ENCODE measurements at places on chromosomes 3 and 15. TPM values are rescaled to one million over a fixed set of nuclear protein-coding genes. Genes with fewer than 3 reads are reported as not detected.

GUCA1C gene
- not detected for total RNA-seq

- no peak for DNase-seq
These were observed 6.4 kb downstream of the GNAI2 start for GRCh38 chr3:50242381-50242770.

GRCh38 chr3:17820704-17821103, 78.3 kb upstream of the TBC1D5 start:
- DNase-seq, result no peak

C3orf20 gene
- 0.18 TPM for total RNA-seq

OR5H15 gene
- not detected for total RNA-seq

PDZRN3 gene
- 14.1 TPM for total RNA-seq

GRCh38 chr15:90006217-90007075, 5.3 kb downstream of the ZNF710 start:
- no peak for DNase-seq

DNA sequence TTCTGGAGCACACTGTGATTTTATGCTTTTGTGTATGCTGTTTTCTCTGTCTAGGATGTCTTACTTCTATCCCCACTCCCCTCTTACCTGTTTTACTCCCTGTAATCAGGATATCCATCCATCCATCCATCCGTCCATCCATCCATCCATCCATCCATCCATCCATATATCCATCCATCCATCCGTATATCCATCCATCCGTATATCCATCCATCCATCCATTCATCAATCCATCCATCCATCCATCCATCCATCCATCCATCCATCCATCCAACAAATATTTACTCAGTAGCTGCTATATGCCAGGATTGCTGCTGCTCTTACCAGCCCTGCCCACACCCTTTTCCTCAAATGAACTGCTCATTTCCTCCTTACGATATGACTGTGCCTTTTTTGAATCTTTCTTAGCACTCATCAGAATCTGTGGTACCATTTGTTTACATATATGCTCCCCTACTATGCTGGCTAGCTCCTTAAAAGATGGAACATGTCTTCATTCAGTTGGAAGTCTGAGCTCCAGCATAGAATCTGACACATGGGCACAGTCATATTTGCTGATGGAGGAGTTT, 35.2 kb downstream of the USP13 start:
- DNase-seq, result no peak

DNA sequence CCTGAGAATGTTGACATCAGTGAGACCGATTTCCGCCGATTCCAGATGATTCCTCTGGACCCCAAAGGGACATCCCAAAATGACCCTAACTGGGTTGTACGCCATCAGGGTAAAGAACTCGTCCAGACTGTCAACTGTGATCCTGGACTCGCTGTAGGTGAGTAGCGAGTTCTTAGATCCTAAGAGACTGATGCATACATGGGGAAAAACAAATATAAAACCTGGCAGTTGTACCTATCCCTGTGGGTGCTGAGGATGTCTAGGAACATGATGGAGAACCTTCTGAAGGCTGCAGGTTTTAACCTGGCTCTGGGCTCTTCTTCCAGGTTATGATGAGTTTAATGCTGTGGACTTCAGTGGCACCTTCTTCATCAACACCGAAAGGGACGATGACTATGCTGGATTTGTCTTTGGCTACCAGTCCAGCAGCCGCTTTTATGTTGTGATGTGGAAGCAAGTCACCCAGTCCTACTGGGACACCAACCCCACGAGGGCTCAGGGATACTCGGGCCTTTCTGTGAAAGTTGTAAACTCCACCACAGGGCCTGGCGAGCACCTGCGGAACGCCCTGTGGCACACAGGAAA, 12.3 kb downstream of the THBS1 start:
- no peak for DNase-seq

DNA sequence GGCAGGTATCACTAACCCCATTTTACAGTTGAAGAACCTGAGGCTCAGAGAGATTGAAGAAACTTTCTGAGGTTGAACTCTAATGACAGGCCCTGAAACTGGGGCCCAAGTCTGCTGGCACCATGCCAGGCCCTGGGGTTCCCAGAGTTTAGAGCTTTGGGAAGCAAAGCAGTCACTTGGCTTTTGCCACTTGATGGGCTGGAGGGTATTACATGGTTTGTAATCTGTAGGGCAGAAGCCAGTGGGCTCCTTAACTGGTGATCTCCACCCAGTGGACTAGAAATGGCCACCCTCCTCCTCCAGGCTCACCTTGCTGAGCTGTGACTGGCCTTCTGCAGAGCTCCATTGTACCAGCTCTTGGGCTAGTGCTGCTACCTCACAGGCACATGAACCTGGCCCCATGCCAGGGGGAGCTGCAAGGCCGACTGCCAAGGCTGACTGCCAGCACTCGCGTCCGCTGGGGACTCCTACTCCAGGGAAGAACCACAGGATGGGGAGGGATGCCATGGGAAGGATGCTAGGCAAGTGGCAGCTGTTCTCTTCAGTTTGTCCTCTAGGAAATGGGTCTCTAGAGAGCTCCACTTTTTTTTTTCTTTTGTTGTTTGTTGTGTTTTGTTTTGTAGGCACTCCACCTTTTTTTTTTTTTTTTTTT, 104.8 kb downstream of the ETFA start:
- DNase-seq, result peak; percentile 89

DNA sequence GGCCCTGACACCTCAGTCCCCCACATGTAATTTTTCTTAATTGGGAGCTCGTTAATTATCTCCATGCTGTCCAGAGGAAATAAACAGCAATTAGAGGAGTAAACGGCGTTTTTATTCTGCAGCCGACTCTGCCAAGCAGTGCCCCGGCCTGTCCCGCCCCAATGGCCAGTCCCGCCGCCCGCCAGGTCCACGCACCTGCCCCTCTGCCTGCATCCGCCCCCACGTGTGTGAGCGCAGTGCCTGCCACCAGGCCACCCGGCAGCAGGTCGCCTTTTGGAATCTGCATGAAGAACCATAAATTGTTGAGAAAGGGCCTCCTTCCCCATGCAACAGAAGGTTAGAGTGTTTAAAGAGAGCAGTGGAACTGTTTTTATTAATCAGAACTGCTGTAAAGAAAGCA, 87.5 kb upstream of the LINGO1 start:
- no peak for DNase-seq

- DNase-seq, result no peak
These were observed 7.4 kb downstream of the ZIC4 start for GRCh38 chr3:147398813-147399534.

DNA sequence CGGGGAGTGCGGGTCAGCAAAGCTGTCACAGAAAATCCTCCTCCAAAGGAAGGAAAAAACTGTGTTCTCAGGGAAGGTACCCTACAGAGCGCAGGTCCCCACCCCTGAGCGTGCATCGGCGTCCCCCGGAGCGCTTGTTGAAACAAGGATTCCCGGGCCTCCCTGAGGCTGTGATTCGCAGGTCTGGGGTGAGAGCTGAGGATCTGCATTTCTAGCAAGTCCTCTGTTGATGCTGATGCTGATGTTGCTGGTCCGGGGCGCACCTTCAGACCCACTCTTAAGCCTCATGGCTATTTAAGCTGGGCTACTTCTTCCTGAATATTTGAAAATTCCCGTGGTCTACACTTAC, 226.2 kb upstream of the IGF1R start:
- DNase-seq, result no peak

GRCh38 chr15:61046291-61046690, 182.8 kb downstream of the RORA start:
- DNase-seq, result no peak

GRCh38 chr15:84828086-84828908, 11.1 kb downstream of the ALPK3 start:
- no peak for DNase-seq

SLC12A1 gene
- 4.0 TPM for total RNA-seq

GRCh38 chr3:171827836-171828458, 15.2 kb upstream of the TMEM212 start:
- DNase-seq, result no peak
